ENCODE measurements at places on chromosomes 11 and 22. TPM values are rescaled to one million over a fixed set of nuclear protein-coding genes. Genes with fewer than 3 reads are reported as not detected.

DNA sequence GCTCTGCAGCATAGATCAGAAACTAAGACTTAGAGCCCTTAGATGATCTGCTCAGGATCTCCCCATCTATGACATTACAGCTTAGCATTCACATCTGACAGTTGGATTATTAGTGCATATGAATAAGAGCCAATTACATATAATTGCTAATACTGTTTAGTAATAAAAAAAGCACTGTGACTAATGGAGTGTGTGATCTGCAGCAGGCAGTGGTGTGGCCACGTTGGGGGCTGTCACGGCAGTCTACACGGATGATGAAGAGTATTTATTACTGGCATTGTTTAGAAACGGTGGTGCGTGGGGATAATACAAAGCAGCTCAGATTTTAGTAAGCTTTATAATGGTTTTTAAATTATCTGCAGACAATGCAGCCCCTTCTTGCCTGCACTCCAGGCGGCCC is 93.5 kb upstream of the TIMP3 start:
- H3K27ac ChIP-seq: no peak overlapping the region
- no peaks in the 10 kb centered on the region for H3K27me3 ChIP-seq
- no peak overlapping the region for H3K4me3 ChIP-seq
- peaks cover 8% of the 10 kb centered on the region for H3K36me3 ChIP-seq
- no peaks in the 10 kb centered on the region for H3K4me1 ChIP-seq

GRCh38 chr11:7551571-7551970 is 37.8 kb downstream of the PPFIBP2 start:
- H3K4me3 ChIP-seq: no peak overlapping the region
- no peaks in the 10 kb centered on the region for H3K36me3 ChIP-seq
- H3K4me1 ChIP-seq: no peaks in the 10 kb centered on the region
- H3K27me3 ChIP-seq: no peaks in the 10 kb centered on the region
- H3K27ac ChIP-seq: no peak overlapping the region

DNA sequence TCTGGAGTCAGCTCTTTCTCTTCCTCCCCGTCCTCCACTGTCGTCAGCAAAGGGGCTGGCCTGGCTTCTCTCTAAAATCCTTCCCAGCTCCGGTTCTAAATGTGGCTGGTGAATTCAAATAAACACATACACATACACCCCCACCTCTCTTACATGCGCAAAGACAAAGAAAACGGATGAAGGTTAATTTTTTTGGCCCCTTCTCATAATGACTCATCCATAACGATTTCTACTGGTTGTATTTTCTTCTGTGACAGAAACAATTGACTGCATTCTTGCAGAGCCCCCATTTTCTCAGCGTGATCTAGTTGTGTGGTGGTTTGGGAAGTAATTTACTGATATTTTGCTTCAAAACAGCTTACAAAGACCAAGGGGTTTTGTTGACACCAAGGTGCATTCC is 130.0 kb upstream of the NTM start:
- H3K36me3 ChIP-seq: no peaks in the 10 kb centered on the region
- H3K4me3 ChIP-seq: no peak overlapping the region
- no peaks in the 10 kb centered on the region for H3K27me3 ChIP-seq
- DNase-seq: no peak
- H3K4me1 ChIP-seq: peaks cover 9% of the 10 kb centered on the region
- no peak overlapping the region for H3K27ac ChIP-seq

The CHRM1 gene
- 0.14 TPM for total RNA-seq

The PVALB gene
- not detected for total RNA-seq

- H3K27ac ChIP-seq: no peak overlapping the region
- H3K4me1 ChIP-seq: no peaks in the 10 kb centered on the region
Observed at GRCh38 chr11:121958971-121959325, 157.1 kb downstream of the BLID start.

The ARHGAP32 gene
- 15.3 TPM for total RNA-seq

The RIMBP3B gene
- total RNA-seq: 0.04 TPM

The TMEM191B gene
- 26.3 TPM for total RNA-seq

The STK33 gene
- 25.2 TPM for total RNA-seq

GRCh38 chr11:96013461-96014213 is 89.7 kb upstream of the MTMR2 start:
- H3K27ac ChIP-seq: peak overlapping the region; percentile 40
- no peak overlapping the region for H3K4me3 ChIP-seq
- H3K27me3 ChIP-seq: no peaks in the 10 kb centered on the region
- no peak for DNase-seq

DNA sequence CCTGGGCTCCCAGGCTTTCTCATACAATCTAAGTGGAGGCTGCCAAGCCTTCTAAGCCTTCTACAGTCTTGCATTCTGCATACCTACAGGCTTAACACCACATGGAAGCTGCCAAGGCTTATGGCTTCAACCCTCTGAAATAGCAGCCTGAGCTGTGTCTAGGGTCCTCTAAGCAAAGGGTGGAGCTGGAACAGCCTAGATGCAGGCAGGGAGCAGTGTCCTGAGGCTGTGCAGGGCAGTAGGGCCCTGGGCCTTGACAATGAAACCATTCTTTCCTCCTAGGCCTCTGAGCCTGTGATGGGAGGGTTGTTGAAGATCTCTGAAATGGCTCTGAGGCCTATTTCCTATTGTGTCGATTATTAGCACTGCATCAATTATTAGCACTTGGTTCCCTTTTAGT is 150.9 kb upstream of the GRK3 start:
- H3K27ac ChIP-seq: no peak overlapping the region
- no peak overlapping the region for H3K4me3 ChIP-seq
- H3K4me1 ChIP-seq: no peaks in the 10 kb centered on the region
- DNase-seq: no peak
- peaks cover 11% of the 10 kb centered on the region for H3K36me3 ChIP-seq
- peaks cover 25% of the 10 kb centered on the region for H3K27me3 ChIP-seq

- no peak overlapping the region for H3K4me3 ChIP-seq
- no peaks in the 10 kb centered on the region for H3K27me3 ChIP-seq
- peaks cover 26% of the 10 kb centered on the region for H3K4me1 ChIP-seq
- H3K27ac ChIP-seq: no peak overlapping the region
- no peak for DNase-seq
Observed at GRCh38 chr22:29142116-29142515, 63.6 kb upstream of the EMID1 start.

The MAPK8IP2 gene
- 3.5 TPM for total RNA-seq

DNA sequence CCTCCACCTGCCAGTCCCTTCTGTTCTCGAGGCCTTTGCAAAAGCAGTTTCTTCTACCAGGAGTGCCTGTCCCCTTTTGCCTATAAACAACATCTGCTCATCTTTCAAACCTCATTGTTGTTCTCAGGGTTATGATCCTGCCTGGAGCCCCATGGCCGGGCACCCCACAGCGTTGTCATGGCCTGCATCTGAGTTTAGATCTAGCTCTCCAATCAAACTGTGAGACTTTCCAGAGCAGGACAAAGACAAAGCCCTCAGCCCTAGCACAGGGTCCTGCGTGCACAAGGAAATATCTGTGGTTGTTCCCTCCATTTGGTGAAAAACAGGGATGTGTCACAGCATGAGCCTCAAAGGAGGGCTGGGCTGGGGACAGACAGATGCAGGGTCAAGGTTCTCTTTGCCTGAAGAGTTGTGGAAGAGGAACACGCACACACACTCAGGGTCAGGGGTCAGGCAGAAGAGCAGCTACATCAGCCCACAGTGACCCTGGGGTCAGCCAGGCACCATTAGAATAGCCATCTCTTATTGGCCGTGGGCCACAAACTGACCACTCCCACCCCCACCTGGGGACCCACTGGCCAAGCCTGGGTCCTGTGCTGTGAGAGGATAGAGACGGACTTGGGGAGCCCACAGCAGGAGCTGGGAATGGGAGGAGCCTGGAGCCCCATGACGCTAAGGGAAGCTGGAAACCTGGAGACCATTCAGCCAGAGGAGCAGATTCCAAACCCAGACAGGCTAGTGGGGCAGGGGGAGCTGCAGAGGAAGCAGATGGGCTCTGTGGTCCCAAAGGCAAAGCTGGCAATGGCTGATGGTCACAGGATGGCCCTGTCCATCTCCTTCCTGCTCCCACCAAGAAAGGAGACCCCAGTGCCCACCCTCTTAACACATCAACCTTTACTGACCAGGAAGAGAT is 99.4 kb downstream of the PDE2A start:
- H3K4me3 ChIP-seq: no peak overlapping the region
- H3K27ac ChIP-seq: no peak overlapping the region
- no peaks in the 10 kb centered on the region for H3K27me3 ChIP-seq
- no peak for DNase-seq
- 0 out of 2 replicates have a peak, but pooled peaks cover 6% of the 10 kb centered on the region for H3K4me1 ChIP-seq

DNA sequence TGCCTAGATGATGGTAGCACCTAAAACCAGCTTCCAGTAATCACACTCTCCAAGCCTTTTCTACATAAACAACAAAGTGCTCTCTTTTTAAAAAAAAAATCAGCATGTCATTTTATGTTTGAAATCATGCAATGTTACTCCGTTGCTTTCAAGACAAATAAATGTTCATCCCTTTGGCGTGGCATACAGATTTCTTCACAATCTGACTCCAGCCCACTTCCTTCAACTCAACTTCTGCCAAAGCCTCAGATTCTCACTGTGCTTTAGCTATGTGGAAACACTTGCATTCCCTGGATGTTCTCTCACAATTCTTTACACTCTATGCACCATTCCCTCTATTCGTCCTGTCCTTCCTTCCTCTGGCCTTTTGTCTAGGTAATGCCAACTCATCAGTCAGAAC is 206.3 kb upstream of the BLID start:
- H3K27me3 ChIP-seq: no peaks in the 10 kb centered on the region
- no peaks in the 10 kb centered on the region for H3K36me3 ChIP-seq
- H3K4me3 ChIP-seq: no peak overlapping the region
- no peak for DNase-seq
- H3K4me1 ChIP-seq: peaks cover 28% of the 10 kb centered on the region

The BCO2 gene
- total RNA-seq: 0.63 TPM

The SEPTIN3 gene
- total RNA-seq: 28.4 TPM

DNA sequence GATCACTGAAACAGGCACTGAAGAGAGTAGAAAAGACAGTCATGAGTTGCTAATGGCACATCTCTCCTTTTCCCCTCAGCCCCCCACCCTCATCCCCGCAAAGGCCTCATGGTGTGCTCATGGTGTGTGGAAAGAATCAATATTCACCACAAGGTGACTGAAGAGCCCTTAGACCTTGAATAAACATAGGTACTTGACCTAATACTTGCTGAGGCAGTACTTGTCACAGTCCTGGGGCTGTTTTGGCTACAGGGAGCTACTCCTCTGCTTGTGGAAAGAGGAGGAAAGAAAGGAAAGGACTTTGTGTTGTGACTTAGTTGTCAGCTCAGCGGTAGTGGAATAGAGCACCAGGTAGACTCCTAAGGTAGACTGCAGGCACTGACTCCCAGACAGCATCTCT is 537.8 kb upstream of the CCDC179 start:
- no peaks in the 10 kb centered on the region for H3K4me1 ChIP-seq
- no peak overlapping the region for H3K4me3 ChIP-seq
- DNase-seq: no peak
- no peaks in the 10 kb centered on the region for H3K27me3 ChIP-seq
- no peak overlapping the region for H3K27ac ChIP-seq

DNA sequence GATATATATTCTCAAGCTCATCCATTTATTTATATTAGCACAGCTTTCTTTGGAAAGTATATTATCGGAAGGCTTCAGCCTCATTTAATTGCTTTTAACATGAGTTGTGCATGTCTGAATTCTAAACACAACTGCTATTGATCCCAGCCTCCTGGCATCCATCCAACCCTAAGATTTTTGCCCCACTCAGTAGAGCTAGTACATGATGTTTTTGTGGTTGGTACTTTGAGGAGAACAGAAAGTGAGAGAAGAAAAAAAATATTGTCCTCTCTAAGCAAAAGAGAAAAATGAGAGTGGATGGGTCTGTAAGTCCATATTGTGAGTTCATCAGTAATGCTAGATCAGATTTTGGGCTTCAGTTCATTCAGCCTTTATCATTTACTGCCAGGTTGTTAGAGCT is 198.7 kb downstream of the DDX10 start:
- DNase-seq: no peak
- H3K36me3 ChIP-seq: no peaks in the 10 kb centered on the region
- H3K27ac ChIP-seq: no peak overlapping the region
- no peak overlapping the region for H3K4me3 ChIP-seq
- H3K27me3 ChIP-seq: no peaks in the 10 kb centered on the region

GRCh38 chr11:61021661-61022212 is 50.3 kb downstream of the CD6 start:
- H3K27me3 ChIP-seq: no peaks in the 10 kb centered on the region
- DNase-seq: peak; percentile 90
- no peaks in the 10 kb centered on the region for H3K36me3 ChIP-seq
- H3K4me3 ChIP-seq: peak overlapping the region; percentile 47

The VSTM5 gene
- 0.66 TPM for total RNA-seq

- peaks cover 28% of the 10 kb centered on the region for H3K4me1 ChIP-seq
- H3K4me3 ChIP-seq: peak overlapping the region; percentile 90
- no peak overlapping the region for H3K27ac ChIP-seq
- no peaks in the 10 kb centered on the region for H3K27me3 ChIP-seq
- no peaks in the 10 kb centered on the region for H3K36me3 ChIP-seq
- DNase-seq: peak; percentile 44
Observed at GRCh38 chr11:9264316-9265210, 587 bp downstream of the DENND5A start.

The TMPRSS4 gene
- 0.04 TPM for total RNA-seq

The RTN4RL2 gene
- total RNA-seq: 16.1 TPM

The C11orf42 gene
- total RNA-seq: not detected

The GVQW3 gene
- total RNA-seq: 4.9 TPM

The UCP3 gene
- total RNA-seq: 0.21 TPM

DNA sequence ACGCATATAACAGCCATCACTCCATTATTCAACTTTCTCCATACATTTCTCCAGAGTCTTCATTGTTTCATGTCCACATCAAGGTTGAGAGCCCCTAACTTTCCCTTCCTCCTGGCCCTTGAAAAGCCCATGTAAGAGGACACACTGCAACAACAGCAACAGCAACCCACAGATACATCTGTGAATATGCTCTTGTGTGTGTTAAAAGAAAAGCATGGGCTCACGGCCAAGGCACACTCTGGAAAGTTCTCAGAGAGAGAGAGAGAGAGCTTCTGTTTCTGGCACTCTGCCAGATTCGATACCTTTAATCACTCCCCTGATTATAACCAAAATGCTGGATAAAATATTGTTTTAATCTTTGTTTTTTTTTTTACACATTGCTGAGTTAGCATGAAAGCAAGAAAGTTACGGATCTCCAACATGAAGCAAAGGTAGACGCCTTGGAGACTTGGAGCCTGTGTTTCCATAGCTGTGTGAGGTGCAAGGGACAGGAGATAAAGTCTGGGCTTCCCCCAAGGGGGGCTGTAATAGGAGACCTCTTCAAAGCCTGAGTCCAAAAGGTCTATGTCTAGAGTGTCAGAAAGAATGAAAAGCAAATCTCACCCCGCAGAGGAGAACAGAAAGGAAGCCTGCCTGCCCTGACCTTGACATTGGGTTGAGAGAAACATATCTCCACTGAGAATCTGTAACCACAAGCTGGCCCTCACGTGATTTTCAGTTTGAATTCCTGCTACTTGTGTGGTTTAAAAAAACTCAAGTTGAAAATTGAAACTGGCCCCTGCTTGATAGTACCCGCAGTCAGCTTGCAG is 33.7 kb upstream of the MPPED1 start:
- no peaks in the 10 kb centered on the region for H3K36me3 ChIP-seq
- H3K27me3 ChIP-seq: no peaks in the 10 kb centered on the region
- H3K4me3 ChIP-seq: no peak overlapping the region
- H3K27ac ChIP-seq: no peak overlapping the region
- no peak for DNase-seq

The C11orf86 gene
- total RNA-seq: 0.21 TPM

The SYT9 gene
- total RNA-seq: 2.7 TPM

All from GM23338 (cell line).